ENCODE measurements at places on chromosomes 3 and 15.
A peak's percentile ranks its signal among the peaks of the same experiment; 100 is the strongest.

GRCh38 chr3:190346541-190346940 lies 24.3 kb upstream of the CLDN1 start:
- no peak for ATAC-seq

GRCh38 chr3:186605078-186605477 lies 7.8 kb upstream of the AHSG start:
- ATAC-seq: no peak

DNA sequence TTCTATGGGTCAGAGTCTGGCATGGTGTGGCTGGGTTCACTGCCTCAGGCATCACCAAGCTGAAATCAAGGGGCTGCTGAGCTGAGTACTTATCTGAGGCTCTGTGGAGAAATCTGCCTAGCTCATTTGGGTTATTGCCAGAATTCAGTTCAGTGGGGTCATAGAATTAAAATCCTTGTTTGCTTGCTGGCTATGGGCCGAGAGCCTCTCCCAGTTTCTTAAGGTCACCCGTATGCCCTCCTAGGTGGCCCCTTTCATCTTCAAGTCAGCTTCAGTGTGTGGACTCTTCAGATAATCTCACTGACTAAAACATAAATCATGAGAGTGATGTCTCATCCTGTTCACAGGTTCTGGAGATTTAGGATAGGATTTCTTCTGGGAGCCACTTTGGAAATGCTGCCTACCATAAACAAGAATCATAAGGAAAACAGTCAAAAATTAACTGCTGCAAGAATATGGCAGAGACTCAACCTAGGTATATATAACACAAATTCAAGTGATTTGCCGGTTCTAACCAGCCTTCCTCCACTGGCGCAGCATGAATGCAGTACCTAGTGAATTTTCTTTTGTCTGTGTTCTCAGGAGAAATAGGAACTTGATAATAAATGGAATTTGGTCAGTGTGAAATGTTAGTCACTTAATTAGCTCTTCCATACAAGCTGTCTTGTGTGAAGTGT lies 5.3 kb downstream of the CP start:
- ATAC-seq: no peak

DNA sequence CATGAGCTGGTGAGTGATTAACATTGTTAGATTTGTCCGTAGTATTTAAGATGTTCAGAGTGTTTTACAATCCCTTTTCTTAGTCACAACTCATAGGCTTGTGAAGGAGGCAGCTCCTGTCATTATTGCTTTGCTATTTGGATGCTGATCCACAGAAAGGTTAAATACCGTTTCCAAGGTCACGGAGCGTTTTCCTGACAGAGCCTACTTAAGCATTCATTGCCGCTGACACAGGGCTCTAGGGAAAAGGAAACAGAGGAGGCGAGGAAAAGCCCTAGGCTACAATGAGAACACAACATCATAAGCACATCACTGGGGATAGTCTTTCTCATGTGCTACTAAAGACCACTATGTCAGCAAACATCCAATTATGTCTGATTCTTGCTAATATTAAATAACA lies 38.5 kb upstream of the CPB1 start:
- ATAC-seq: no peak

DNA sequence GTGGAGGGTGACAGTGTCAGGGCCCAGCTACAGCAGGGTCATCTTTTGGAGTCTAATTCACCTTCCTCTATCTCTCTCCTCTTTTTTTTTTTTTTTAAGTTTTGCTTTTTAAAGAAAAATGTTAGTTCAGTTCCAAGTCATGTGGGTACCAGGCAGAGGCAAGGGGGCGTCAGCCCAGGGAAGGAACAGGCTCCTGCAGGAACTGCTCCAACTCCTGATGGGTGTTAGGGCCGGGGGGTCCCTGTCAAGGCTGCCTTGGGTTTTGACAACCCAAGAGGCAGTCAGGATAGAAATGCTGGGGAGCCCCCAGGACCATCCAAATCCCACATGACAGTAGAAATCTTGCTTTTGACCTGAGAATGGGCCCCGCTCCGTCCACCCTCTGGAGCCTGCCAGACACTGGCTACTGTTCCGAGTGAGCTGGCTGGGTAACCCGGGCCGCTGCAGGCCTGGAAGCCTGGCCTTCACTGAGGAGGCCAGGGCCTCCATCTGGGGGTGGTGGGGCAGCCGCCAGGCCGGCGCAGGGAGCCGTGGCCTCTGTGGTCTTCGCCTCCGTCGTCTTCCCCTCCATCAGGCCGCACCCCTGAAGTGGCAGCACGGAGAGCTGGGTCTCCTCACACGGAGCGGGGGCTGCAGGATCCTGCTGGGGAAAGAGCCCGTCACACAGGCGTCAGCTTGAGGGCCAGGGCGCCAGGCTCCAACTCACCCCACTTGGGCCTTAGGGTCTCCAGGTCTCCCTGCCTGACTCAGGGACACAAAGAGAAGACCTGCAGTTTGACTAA lies 24.2 kb downstream of the RNU5B-1 start:
- no peak for ATAC-seq

DNA sequence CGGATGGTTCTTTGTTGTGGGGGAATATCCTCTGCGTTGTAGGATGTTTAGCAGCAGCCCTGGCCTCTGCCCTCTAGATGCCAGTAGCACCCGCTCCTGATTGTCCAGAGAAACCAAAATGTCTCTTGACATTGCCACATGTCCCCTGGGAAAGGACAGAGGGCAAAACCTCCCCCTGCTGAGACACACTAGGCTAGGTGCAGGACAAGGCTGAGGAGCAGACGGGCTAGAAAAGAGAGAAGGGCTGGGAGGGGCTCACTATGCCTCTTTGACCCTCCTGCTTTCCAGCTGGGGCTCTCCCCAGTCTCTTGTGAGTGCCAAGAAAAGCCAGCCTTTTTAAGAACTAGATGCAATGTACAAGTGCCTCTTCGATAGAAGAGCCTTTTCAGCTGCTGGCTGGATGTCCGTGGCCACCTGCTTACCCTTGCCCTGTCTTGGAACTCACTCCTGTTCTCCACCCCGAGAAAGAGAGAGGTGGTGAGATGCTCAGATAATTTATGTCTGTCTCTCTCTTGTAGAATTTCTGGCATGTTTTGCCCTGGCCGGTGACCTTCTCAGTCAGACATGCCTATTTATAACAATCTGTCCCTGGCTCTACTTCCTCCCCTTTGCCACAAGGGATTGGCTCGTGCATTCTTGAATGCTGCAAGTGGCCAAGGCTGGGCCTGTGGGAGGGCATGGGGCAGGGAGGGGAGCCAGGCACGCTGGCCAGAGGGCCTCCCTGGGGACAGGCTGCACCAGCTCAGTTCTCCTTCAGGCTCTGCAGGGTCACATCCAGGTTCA lies 142.6 kb downstream of the RPLP1 start:
- no peak for ATAC-seq

GRCh38 chr15:101426761-101427333 lies 62.7 kb downstream of the PCSK6 start:
- ATAC-seq: no peak

GRCh38 chr15:71133747-71134472 lies 18.6 kb downstream of the THSD4 start:
- ATAC-seq: no peak

- no peak for ATAC-seq
Observed at GRCh38 chr3:147412261-147412916, 3.2 kb downstream of the ZIC1 start.

- no peak for ATAC-seq
Observed at GRCh38 chr15:72835294-72835890, 51.8 kb upstream of the ADPGK start.

DNA sequence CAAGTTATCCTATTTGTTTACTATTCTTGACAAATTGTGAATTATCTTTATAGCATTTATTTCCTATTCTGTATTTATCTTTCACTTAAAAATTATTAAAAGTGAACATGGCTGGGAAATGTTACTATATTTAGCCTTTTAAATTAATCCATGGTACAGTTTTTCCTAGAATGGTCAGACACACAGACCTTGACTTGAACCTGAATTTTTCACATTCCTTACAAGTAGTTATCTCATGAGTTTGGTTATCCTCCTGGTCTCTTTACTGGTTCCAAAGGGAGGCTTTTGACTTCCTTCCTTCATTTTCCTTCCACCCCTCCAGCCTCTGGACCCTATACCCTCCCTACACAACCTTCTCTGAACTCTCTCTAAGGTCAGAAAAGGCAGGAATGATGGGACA lies 280.6 kb downstream of the SATB1 start:
- ATAC-seq: no peak

DNA sequence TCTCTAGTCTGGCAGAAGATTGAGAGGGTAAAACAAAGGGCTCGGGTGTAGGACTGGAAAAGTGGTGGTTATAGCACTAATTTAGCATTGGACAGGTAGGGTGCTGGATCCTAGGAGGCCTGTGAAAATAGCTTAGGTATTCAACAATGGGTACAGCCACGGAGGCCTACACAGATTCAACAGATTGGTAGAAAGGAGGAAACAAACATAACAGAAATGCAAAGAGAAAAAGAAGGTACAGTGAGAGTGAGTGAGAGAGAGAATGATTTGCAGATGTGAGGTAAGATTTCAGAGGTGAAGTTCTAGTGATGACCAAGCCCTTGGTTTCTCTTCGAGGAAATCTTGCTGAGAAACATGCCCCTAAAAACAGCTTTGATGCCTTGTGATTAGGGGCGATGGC lies 37.9 kb downstream of the ADIPOQ start:
- peak; percentile 39 for ATAC-seq

- ATAC-seq: no peak
Observed at GRCh38 chr15:64232400-64232799, 69.6 kb upstream of the PPIB start.

DNA sequence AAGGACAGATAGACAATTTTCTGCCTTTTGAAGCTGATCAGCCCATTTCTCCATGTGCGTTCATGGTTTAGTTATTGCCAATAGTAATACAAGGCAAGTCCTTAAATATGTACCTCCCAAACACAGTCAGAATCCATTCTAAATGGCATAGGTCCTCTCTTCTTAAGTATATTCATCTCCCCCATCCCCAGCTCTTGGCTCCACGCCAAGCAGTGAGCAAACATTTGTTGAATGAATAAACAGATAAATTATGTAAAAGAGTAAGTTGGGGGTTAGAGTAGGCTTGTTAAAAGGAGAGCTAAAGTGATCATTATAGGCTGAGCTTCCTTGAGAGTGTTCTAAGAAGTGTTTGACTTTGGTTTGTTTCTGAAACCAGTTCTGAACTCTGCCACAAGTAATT lies 241.3 kb downstream of the ITPR1 start:
- no peak for ATAC-seq

DNA sequence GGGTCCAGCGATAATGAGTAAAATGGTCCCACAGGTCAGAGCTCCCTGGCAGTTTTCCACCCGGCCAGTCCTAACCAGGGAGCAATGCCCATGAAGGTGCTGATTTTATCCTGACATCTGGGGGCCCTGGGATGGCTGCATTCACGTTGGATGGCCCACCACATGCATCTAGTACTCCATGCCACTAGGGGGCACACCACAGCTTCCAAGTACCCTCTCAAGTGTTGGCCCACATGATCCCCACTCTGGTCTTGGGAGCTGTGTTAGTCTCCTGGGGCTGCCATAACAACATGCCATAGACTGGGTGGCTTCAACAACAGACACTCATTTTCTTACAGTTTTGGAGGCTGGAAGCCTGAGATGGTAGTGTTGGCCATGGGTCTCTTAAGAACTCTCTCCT lies 225.5 kb downstream of the SLCO3A1 start:
- ATAC-seq: no peak

- no peak for ATAC-seq
Observed at GRCh38 chr3:42184651-42185443, 81.1 kb downstream of the CCK start.

DNA sequence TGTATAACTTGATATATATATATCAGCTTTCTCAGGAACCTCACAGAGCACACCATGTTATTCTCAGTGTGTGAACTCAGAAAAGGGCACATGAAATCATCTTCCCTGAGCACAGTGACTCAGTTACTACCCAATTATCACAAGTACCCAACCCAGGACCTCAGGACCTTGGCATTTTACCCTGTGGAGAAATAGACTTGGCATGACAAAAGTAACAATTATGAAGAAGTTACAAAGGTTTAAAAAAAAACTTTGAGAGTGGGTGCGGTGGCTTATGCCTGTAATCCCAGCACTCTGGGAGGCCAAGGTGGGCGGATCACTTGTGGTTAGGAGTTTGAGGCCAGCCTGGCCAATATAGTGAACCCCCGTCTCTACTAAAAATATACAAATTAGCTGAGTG lies 52.4 kb downstream of the ONECUT1 start:
- ATAC-seq: no peak

GRCh38 chr3:165749821-165750220 lies 87.4 kb downstream of the BCHE start:
- ATAC-seq: no peak

DNA sequence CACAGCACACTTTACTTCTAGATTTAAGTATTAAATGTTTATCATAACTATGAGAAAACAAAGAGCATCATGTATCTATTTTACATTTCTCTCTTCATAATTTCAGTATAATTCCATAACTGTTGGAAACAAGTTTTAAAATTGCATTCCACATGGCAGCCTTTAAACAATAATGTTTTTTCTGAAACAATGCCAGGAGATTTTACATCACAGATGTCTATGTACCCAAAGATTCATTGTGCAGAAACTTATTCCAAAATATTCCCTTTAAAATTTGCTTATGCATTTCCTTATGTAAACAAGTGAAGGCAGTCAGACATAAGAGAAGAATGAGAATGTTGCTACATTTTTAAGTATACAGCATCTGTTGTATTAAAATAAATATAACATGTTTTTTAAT lies 324.9 kb upstream of the COL8A1 start:
- no peak for ATAC-seq

DNA sequence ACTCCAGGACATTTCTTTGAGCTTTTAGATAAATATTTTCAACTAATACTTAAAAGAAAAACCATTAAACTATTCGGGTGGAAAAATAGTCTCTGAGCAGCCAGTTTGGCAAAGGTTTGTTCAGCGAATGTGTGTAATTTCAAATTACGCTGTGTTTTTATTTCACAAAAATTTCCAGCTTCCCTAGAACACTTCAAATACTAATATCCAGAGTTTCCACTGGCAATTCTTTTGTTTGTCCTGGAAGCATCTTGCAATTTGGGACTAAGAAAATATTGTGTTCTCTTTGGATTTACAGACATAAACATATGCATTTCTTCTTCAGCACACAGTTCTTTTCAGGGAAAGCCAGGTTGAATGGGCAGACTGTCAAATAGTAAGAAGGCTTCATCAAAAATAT lies 61.9 kb downstream of the MDFIC2 start:
- ATAC-seq: no peak

All from activated CD4-positive, CD25-positive, alpha-beta regulatory T cell treated with anti-CD3 and anti-CD28 coated beads, Interleukin-2, amount 50 U/mL, for 24 hours (primary cell).